ENCODE measurements at places on chromosomes 12 and 14. TPM values are rescaled to one million over a fixed set of nuclear protein-coding genes. Genes with fewer than 3 reads are reported as not detected.

DNA sequence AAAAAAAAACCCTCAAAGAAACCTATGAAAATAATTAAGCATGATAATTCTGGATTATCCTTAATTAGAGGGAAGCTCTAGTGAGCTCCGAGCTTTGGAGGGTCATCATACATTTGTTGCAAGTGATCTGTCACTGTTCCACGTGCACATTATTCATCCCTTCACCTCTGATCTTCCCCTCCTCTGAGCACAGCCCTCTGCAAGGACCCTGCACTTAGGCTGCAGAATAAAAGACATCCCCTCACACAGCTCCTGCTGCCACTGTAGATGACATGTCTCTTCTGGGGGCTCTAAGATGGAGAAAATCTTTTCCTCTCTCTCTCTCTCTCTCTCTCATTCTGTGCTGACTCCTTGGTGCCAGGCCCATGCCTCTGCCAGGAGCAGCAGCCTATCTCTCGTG, 300.4 kb downstream of the EGLN3 start:
- no peak for DNase-seq

DNA sequence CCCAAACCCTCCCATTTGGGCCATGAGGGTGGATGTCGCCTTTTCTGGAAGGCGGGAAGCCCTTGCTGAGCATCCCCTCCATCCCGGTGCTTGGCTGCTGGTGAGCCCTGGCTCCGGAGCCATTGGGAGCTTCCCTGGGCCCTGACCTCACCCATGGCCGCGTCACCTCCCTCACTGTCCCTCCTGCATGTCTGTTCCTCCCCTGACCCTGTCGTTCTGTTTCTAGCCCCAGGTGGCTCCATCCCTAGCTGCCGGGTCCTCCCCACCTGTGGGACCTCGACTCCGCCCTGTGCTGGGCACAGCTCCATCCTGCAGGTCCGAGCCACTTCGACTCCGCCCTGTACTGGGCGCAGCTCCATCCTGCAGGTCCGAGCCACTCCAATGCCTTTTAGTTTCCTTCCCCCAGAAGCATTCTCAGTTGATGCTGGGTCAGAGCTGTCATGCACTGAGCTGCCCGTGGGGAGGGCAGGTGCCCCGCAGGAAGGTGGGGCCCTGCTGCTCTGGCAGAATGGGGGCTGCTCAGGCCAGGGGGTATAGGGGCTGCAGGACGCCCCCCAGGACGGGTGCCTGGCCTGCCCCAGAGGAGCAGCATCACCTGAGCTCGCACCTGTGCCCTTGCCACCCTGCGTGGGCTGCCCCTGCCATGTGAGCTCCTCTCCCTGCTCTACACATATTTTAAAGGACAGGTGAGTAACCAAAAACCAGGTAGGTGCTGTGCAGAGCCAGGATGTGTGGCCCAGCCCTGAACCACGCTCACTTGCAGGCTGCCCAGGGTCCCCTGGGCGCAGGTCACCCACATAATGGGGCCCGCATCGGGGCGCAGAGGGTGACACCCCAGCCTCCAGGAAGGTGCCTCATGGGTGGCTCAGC, 19.0 kb downstream of the NOC4L start:
- DNase-seq: no peak

DNA sequence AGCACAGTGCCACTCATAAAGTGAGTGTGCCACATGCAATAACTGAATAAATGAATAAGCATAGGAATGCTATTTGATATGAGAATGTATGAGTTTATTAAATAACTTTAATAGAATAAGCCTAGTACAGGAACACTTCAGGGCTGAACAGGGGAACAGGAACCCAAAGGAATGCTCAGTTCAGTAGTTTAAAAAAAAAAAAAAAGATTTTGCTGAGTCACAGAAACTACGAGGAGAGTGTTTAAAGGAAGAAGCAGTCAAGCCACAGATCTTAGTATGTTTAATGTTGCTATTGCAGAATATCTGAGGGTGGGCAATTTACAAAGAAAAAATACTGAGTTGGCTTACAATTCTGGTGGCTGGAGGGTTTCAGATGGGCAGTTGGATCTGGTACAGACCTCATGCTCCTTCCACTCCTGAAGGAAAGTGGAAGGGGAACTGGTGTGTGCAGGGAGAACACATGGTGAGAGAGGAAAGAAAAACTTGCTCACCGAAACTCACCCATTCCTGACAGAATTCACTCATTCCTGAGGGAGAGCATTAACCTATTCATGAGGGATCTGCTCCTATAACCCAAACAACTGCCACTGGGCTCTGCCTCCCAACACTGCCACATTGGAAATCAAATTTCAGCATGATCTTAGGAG, 880.3 kb upstream of the MGAT4C start:
- no peak for DNase-seq

DNA sequence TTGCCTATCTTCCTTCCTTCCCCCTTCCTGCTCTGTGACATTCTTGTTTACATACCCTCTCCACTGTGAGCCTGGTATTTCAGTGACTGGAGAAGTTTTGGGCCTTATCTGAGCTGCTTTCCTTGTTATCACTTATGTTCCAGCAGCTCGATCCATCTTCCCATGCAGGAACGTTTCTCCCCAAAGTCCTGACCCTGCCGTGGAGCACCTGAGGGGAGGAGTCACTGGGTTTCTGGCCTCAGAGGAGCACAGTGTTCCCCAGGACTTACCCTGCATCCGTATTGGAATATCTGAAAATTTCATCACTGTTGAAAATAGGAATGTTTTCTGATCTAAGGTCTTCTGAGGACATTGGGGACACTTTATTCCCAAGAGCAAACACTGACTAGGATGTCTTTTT, 141.8 kb downstream of the CACNA1C start:
- no peak for DNase-seq

DNA sequence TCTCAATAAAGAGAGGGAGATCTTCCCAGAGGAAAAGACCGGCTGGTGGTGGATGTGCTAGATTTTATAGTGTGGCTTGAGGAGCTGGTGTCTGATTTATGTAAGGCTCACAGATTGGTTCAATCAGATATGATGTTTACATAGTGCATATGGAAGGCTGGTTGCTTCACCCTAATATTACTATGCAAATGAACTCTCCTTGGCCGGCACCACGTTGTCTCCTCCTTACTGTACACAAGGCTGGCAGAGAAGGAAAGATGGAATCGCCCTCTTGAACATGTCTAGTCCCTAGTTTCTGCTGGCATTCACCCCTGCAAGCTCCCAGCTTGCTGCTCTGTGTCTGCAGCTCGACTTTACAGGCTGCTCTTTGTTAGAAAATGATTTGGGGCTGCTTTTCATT, 8.9 kb downstream of the FAM186A start:
- no peak for DNase-seq

Gene MUCL1
- total RNA-seq: not detected

Gene FOXG1
- not detected for total RNA-seq

Gene LRRC10
- total RNA-seq: not detected

Measured in urinary bladder (tissue), 4 donors.